ENCODE measurements at places on chromosomes 3 and 15. TPM values are rescaled to one million over a fixed set of nuclear protein-coding genes. Genes with fewer than 3 reads are reported as not detected.

DNA sequence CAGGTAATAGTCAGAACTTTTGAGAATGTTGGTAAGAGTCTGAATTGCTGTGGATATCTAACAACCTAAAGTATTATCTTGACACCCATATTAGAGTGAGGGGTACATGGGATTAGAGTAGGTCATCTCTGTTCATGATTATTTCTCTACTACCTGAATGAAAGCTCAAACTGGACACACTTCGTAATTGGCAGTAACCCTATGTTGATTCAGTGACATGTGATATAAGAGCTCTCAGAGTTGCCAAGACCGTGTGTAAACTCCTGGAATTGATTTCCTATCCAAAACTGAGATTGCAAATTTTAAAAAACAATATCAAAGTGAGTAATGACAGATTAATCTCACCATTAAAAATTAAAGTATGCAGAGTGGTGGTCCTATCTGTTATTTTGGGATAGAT, 214.8 kb upstream of the ARHGEF26 start:
- H3K4me3 ChIP-seq, result no peak overlapping the region
- no peaks in the 10 kb centered on the region for H3K27me3 ChIP-seq
- H3K27ac ChIP-seq, result no peak overlapping the region
- H3K36me3 ChIP-seq, result no peaks in the 10 kb centered on the region
- H3K4me1 ChIP-seq, result no peaks in the 10 kb centered on the region
- DNase-seq, result no peak

DNA sequence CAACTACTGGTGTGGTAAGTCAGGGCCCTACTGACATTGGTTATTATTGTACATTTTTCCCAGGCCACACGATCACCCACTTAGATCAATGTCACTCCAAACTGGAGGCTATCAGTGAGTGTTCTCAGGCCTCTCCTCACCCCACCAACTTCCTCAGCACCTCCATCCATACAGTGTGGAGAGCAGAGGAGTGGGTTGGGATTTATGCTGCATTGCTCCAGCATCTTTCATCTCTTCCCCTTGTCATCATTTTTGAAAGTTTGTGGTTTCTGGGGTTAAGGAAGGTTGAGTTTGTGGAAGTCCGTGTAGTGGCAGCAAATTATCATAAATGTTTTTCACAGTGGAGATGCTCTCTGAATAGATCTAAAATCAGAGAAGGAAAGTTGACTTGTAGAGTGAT, 60.2 kb downstream of the TLNRD1 start:
- no peak overlapping the region for H3K4me3 ChIP-seq
- no peaks in the 10 kb centered on the region for H3K36me3 ChIP-seq
- H3K4me1 ChIP-seq, result no peaks in the 10 kb centered on the region
- no peak for DNase-seq
- no peak overlapping the region for H3K27ac ChIP-seq

DNA sequence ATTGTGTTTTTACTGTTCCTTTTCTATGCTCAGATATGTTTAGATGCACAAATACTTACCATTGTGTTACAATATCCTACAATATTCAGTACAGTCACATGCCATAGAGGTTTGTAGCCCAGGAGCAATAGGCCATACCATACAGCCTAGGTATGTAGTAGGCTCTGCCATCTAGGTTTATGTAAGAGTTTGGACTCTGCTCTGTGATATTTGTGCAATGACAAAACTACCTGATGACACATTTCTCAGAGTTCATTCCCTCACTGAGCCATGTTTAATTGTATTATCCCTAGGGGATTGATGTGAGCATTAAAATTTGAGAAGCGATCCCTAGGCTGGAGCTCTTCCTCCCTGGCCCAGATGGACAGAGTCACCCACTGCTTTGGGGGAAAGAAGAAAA, 270.0 kb upstream of the PROK2 start:
- H3K27me3 ChIP-seq, result no peaks in the 10 kb centered on the region
- DNase-seq, result no peak
- no peaks in the 10 kb centered on the region for H3K4me1 ChIP-seq
- H3K27ac ChIP-seq, result no peak overlapping the region
- no peak overlapping the region for H3K4me3 ChIP-seq

- H3K4me1 ChIP-seq, result no peaks in the 10 kb centered on the region
- no peaks in the 10 kb centered on the region for H3K27me3 ChIP-seq
- H3K27ac ChIP-seq, result no peak overlapping the region
These were observed 91.3 kb downstream of the LARS2 start for GRCh38 chr3:45479621-45480035.

DNA sequence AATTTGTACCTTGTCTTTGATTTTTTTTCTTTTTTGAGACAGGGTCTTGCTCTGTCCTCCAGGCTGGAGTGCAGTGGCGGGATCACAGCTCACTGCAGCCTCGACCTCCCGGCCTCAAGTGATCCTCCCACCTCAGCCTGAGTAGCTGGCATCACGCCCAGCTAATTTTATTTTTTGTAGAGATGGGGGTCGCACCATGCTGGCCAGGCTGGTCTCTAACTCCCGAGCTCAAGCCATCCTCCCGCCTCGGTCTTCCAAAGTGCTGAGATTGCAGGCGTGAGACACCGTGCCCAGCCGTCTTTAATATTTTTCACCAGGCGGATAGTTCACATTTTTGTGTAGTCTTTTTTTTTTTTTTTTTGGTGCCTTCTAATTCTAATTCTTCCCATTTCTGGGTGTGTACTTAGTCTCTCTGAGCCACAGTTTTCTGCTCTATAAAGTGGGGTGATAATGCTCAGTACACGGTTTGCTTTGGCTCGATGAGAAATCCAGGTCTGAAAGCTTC, 528 bp upstream of the TATDN2 start:
- no peak for DNase-seq
- H3K27ac ChIP-seq, result peak overlapping the region; percentile 7
- H3K36me3 ChIP-seq, result no peaks in the 10 kb centered on the region
- H3K27me3 ChIP-seq, result no peaks in the 10 kb centered on the region

GRCh38 chr3:116833202-116833601, 123.6 kb downstream of the TUSC7 start:
- no peak overlapping the region for H3K27ac ChIP-seq
- no peak overlapping the region for H3K4me3 ChIP-seq
- no peaks in the 10 kb centered on the region for H3K27me3 ChIP-seq
- no peak for DNase-seq

DNA sequence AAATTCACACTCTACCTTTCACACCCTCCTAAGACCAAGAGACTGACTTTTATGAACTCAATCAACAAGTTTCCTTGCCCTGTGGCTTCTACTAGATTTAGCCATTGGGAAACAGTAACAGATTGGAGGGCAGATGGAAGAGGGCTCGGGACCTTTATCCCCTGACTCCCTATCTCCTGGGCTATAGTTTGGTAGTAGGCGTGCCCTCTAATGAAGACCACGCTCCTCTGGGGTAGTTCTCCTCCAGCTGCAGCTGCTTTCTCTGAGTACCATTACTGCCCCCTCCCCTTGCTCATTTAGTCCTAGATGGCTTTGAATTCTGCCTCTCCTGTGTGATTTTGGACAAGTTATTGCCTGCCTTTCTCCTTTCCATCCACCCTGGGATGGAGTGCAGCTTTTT, 33.3 kb downstream of the FMN1 start:
- H3K36me3 ChIP-seq, result no peaks in the 10 kb centered on the region
- H3K4me1 ChIP-seq, result no peaks in the 10 kb centered on the region
- no peaks in the 10 kb centered on the region for H3K27me3 ChIP-seq

DNA sequence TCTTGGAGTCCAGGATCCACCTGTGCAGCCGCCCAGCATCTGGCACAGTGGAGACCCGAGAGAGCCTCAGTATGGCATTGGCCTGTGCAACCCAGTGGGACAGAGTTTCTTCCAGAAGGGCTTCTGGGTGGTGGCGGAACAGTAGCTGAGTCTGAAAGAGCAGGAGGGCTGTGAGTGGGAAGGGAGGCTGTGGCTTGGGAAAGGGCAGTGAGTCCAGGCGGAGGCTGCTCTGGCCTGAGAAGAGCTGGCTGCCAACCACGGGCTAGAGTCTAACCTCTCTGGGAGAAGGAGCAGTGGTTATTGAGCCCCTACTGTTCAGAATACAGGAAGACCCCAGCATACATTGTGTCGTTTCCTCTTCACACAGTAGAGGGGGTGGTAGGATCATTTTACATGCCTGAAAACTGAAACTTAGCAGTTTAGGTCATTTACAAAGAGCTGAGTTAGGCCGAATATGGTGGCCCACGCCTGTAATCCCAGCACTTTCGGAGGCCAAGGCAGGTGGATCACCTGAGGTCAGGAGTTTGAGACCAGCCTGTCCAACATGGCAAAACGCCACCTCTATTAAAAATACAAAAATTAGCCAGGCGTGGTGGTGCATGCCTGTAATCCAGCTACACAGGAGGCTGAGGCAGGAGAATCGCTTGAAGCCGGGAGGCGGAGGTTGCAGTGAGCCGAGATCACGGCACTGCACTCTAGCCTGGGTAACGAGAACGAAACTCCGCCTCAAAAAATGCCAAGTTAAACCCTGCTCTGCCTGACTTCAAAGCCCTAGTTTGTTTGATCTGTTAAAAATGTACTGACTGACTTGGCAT, 3.2 kb downstream of the AEN start:
- peak overlapping the region; percentile 44 for H3K27ac ChIP-seq
- H3K4me1 ChIP-seq, result peaks cover 36% of the 10 kb centered on the region
- peaks cover 19% of the 10 kb centered on the region for H3K36me3 ChIP-seq
- no peaks in the 10 kb centered on the region for H3K27me3 ChIP-seq
- DNase-seq, result peak; percentile 81
- no peak overlapping the region for H3K4me3 ChIP-seq

DNA sequence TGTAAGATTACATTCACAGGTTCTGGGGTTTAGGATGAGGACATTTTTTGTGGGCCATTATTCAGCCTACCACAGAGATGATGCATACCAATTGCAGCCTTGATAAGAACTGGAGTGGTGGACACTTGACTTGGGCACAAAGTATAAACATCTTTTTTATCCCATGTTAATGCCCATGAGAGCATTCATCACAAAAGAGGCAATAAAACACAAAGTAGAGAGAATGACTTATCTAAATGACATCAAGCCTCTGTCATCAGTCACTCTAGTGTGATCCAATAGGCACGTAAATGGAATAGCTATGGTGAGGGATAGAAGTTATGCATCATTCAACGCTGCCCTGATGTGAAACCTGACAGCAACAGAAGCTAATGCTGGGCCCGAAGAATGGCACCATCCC, 25.8 kb downstream of the VEPH1 start:
- no peaks in the 10 kb centered on the region for H3K27me3 ChIP-seq
- H3K4me3 ChIP-seq, result no peak overlapping the region
- no peaks in the 10 kb centered on the region for H3K36me3 ChIP-seq
- H3K4me1 ChIP-seq, result no peaks in the 10 kb centered on the region
- DNase-seq, result no peak

DNA sequence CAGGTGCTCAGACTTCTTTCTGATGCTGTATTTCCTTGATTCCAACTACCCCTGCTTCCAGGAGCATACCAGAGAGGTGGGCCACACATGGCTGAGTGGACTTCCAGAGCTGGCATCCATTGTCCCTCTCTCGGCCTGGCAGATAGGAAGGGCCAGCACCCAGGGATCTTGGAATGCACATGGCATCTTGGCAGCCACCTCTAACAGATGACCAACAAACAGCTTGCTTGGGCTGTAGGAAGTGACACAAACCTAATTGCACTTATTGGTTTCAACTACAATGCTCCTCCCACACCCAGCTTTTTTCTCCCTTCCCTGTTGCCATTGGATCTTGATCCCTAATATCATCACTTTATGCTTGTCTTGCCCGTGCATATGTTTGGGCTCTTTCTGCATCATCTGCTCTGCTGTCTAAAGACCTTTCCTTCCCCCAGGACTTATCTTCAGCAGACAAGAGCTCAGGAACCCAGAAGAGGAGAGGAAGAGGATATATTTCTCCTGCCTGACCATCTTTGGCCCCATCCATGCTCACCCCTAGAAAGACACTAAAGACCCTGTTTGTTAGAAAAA, 294.6 kb downstream of the NTRK3 start:
- DNase-seq, result no peak
- no peaks in the 10 kb centered on the region for H3K27me3 ChIP-seq
- H3K4me1 ChIP-seq, result no peaks in the 10 kb centered on the region
- H3K4me3 ChIP-seq, result no peak overlapping the region
- no peaks in the 10 kb centered on the region for H3K36me3 ChIP-seq

Gene SLC12A1
- polyA plus RNA-seq, result not detected

Gene CSTA
- not detected for polyA plus RNA-seq

Gene PRTG
- 3.4 TPM for polyA plus RNA-seq

Gene GCSAM
- not detected for polyA plus RNA-seq

Measured in endothelial cell of umbilical vein (primary cell).